ENCODE measurements at places on chromosomes 4 and X.

DNA sequence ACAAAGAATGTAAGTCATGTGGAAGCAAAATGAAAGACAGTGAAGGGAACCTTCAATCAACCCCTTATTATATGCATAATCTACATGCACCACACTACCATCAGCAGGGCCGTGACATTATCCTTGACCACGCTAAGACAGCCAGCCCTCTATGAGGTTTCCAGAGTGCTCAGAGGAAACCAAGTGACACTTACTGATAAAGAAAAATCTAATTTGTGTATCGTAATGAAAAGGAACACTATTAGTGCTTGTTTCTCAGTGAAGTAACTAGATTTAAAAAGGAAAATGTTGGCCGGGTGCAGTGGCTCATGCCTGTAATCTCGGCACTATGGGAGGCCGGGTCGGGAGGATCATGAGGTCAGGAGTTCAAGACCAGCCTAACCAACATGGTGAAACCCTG, 56.4 kb downstream of the ABCG2 start:
- no peak for DNase-seq

GRCh38 chr4:114015444-114015899, 36.0 kb upstream of the ARSJ start:
- DNase-seq = peak; percentile 99

- DNase-seq = no peak
These were observed 9.4 kb upstream of the CCNQ start for GRCh38 chrX:153608376-153608775.

DNA sequence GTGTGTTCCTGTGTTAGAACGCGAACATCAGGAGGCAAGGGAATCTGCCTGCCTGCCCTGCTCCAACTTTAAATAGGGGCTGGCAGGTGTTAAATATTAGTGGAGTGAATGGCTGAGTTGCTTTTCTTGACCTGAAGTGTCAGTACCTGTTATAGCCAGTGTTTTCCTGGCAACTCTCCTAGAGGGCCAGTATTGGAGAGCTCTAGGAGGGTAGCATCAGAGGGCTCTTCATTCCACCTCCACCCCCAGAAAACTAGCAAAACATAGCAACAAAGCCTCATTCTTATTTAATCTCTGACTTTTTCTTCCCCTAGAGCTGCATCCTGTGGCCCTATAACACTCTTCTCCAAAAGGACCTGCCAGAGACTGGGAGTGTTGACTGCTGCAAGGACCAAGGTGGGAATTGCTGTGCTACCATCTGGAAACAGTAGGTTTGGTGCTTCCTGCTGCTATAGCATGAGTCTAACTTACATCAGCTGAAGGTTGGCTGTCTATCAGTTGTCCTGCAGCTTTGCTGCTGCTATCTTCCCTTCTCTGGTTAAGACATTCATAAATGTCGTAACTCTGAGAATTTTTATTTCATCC, 33.5 kb downstream of the SGMS2 start:
- DNase-seq = no peak

- no peak for DNase-seq
These were observed 217.4 kb downstream of the DCTD start for GRCh38 chr4:182699795-182700194.

Measured in pulmonary artery endothelial cell (primary cell).